NT2/D1 (cell line): ENCODE measurements at places on chromosomes 2 and 18.

DNA sequence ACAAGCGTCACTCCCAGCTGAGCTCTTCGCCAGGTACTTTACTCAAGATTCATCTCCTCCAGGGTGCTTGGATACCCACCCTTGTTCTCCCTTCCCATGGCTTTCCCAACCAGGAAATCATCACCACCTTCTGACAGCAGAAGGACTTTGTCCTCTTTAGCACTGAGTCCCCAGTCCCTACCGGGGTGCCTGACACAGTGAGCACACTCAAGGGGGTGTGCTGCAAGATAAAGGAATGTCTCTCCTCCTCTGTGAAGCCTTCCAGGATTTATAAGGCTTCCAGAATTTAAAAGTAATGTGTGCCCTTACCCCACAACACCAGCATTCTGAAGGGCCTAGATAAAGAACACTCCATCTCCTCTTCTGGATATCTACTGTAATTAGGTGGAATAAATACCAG lies 39.6 kb downstream of the ACVR1 start:
- DNase-seq, result no peak

DNA sequence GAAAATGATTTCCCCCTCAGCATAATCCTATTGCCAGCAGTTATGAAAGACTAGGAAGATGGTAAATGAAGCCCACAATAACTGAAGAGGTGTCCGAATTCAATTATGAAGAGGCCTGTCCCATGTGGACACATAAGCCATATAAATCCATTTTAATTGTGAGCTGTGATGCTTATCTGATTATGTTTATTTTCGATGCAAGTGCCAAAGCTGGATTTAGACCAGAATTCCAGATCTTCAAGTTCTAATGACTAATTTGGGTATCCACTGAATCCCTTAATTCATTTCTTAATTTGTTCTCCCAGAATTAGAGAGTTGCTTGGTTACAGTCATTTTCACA lies 24.5 kb downstream of the SPATS2L start:
- no peak for DNase-seq

GRCh38 chr18:48354746-48355260 lies 54.4 kb downstream of the ZBTB7C start:
- DNase-seq, result no peak

DNA sequence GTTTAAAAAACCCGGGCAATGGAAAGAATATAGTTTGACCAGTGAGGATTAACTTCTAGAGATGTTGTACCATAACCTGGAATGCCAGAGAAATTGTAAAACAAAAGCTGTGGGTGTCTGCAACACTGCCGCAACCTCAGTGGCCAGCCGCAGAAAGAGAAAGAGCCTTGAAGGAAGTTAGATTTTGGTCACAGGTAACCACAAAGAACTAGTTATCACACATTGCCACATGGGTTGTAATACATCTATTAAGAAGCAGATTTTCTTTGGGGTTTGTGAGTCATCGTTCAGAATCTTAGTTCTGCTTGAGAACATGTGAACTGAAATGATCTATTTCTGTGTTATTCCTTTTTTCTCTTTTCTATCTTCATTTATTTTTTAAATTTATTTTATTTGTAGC lies 222.9 kb upstream of the AGAP1 start:
- no peak for DNase-seq

GRCh38 chr2:84894758-84895520 lies 10.5 kb upstream of the TMSB10 start:
- DNase-seq, result no peak

DNA sequence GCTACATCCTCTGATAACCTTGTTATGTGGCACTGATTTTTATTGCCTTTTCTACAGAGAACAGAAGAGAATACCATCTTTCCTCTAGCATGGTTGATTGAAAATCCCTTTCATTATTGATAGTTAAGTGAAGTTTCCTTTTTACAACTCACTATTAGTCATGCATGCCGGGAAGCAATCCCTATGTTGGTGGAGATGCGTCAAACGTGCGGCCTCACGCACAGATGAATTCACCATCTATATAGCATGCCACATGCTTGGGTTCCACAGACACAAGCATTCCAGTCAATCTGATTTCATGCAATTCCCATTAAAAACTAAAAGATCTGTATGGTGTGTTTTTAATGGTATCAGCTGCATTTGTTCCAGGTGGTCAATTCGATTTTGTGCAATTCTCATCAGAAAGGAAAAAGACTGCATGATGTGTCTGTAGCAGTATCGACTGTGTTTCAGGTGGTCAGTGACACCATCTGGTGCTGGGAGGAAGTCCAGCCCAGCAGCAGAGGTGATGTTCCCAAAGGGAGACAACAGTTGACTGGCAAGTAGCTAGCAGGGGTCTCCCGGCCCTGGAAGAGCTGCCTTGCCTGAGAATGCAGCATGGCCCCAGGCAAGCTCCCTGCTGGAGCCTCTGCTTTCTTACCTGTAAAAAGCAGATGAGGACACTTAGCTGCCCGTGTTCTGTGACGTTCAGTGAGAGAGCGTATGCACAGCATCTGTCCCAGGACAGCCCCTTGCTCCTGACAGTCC lies 151.3 kb upstream of the NCK2 start:
- DNase-seq, result no peak

- no peak for DNase-seq
Measured at GRCh38 chr2:216696751-216697560, 1.6 kb upstream of the IGFBP5 start.

GRCh38 chr2:233443511-233444183 lies 89.4 kb downstream of the DGKD start:
- no peak for DNase-seq

- DNase-seq, result no peak
Measured at GRCh38 chr2:45128580-45128997, 119.3 kb upstream of the SIX2 start.
